T-helper 2 cell treated with Interferon-gamma antibody and Interleukin-4, amounts not matched to agents 100 ng/mL and 5 ng/mL, for 36 hours (primary cell): ENCODE measurements at places on chromosomes 16 and 17. TPM values are rescaled to one million over a fixed set of nuclear protein-coding genes. Genes with fewer than 3 reads are reported as not detected.

The SLC38A8 gene
- not detected in 2 replicates for total RNA-seq

The USP22 gene
- 144 and 157 TPM in 2 replicates for total RNA-seq

The SLC13A2 gene
- total RNA-seq, result not detected in 2 replicates

The KRT36 gene
- not detected in 2 replicates for total RNA-seq

The ENPP7 gene
- not detected in 2 replicates for total RNA-seq

The FOXF1 gene
- total RNA-seq, result not detected in 2 replicates

The SPNS2 gene
- 0.36 and 0.64 TPM in 2 replicates for total RNA-seq

The RNF112 gene
- total RNA-seq, result 0.20 and 0.27 TPM in 2 replicates

The MBTPS1 gene
- total RNA-seq, result 52.9 and 55.6 TPM in 2 replicates

The BAIAP3 gene
- total RNA-seq, result 0.18 and 0.66 TPM in 2 replicates

The CCL17 gene
- not detected in 2 replicates for total RNA-seq

The CAMTA2 gene
- total RNA-seq, result 70.7 and 73.7 TPM in 2 replicates

The CDH16 gene
- total RNA-seq, result not detected in 2 replicates

The CACNG4 gene
- not detected in 2 replicates for total RNA-seq

The C17orf107 gene
- total RNA-seq, result 0.20 and 0.27 TPM in 2 replicates

The MED13 gene
- total RNA-seq, result 60.7 and 62.4 TPM in 2 replicates

The HS3ST3B1 gene
- total RNA-seq, result 27.6 and 28.0 TPM in 2 replicates

The DNAI2 gene
- total RNA-seq, result 0.36 and 0.50 TPM in 2 replicates

The HNF1B gene
- 0.70 and 1.0 TPM in 2 replicates for total RNA-seq

The HOXB3 gene
- total RNA-seq, result 10.0 and 10.7 TPM in 2 replicates

The RHBDL3 gene
- 0.48 and 1.00 TPM in 2 replicates for total RNA-seq

The NGFR gene
- total RNA-seq, result 0.11 and 0.16 TPM in 2 replicates

The TMEM235 gene
- not detected in 2 replicates for total RNA-seq

The ERBB2 gene
- total RNA-seq, result 4.4 TPM in 2 replicates

The SEPTIN12 gene
- total RNA-seq, result not detected in 2 replicates

The TEPSIN gene
- total RNA-seq, result 43.1 and 50.8 TPM in 2 replicates

The SMIM36 gene
- total RNA-seq, result not detected in 2 replicates

The SLC35G6 gene
- not detected in 2 replicates for total RNA-seq
